Activated CD4-positive, alpha-beta T cell treated with anti-CD3 and anti-CD28 coated beads for 36 hours (primary cell): ENCODE measurements at places on chromosomes 7 and 10. TPM values are rescaled to one million over a fixed set of nuclear protein-coding genes. Genes with fewer than 3 reads are reported as not detected.

DNA sequence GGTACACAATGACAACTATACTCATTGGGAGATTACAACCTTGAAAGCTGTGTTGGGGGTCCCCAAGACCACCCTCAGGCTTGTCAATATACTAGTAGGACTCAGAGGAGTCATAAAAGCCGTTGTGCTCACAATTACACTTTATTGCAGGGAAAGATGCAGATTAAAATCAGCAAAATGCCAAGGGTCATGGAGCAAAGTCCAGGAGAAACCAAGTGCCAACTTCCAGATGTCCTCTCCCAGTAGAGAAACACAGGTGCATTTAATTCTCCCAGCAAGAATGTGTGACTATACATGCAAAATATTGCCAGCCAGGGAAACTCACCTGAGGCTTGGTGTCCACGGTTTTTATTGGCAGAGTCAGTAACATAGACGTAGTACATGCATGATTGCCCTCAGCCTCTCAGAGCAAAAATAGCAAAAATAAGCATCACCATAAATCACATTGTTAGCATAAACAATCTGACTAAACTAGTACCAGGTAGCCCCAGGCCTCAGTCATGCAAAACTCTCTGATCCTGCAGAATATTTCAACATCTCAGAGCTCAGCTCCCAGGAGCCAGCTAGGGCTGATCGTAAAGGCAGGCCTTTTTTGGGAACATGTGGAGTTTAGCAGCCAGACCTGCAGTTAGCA, 50.7 kb downstream of the VIM start:
- peaks cover 2% of the 10 kb centered on the region for H3K4me1 ChIP-seq
- H3K4me3 ChIP-seq = no peak overlapping the region
- no peak overlapping the region for H3K27ac ChIP-seq
- H3K27me3 ChIP-seq = no peaks in the 10 kb centered on the region
- no peaks in the 10 kb centered on the region for H3K36me3 ChIP-seq

DNA sequence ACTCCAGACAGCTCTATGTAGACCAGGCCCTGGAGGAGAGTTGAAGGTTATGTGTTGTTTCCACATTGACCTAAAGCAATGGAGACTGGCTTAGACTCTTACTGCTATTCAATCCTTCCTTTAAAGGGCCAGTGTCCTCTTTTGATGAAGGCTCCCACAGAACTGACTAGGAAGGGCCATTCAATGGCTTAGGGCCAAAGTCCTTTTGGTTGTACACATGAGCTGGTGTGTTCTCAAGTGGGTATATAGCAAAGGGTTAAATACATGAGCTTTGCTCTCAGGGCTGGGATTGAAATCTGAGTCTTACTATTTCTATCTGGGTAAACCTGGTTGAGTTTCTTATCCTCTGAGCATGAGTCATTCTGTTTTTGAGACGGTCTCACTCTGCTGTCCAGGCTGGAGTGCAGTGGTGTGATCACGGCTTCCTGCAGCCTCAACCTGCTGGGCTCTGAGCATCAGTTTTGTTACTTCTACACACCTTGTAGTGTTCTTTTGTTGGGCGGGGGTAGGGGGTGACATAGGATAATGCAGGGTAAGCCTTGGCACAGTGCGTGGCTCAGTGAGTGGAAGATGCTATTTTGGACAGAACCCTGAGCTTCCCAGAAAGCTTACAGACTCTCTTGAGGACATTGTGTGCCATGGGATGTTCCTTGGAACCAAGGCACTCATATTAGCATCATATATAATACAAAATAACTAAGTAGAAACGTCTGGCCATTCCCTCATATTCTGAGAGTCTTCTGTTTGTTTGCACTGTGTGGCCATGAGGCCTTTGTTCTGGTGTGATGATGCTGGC, 90.1 kb downstream of the ABCC2 start:
- peaks cover 72% of the 10 kb centered on the region for H3K27me3 ChIP-seq
- DNase-seq = no peak
- peaks cover 19% of the 10 kb centered on the region for H3K4me1 ChIP-seq
- H3K36me3 ChIP-seq = peaks cover 13% of the 10 kb centered on the region

DNA sequence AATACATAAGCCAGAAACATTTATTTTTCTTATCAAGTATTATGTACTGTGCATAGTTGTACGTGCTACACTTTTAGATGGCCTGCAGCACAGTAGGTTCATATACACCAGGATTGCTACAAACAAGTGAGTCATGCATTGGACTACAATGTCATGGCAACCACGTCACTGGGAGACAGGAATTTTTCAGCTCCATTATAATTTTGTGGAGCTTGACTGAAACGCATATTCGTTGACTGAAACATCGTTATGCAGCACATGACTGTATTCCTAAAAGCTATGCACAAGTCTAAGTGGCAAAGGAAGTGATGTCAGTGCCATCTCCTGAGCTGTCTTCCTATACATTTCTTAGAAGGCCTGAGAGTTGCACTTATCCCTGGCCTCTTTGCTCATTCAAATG, 871.8 kb downstream of the IPMK start:
- H3K4me1 ChIP-seq = no peaks in the 10 kb centered on the region
- no peak overlapping the region for H3K4me3 ChIP-seq
- H3K36me3 ChIP-seq = no peaks in the 10 kb centered on the region
- H3K27ac ChIP-seq = no peak overlapping the region

- peaks cover 2% of the 10 kb centered on the region for H3K4me1 ChIP-seq
- no peaks in the 10 kb centered on the region for H3K27me3 ChIP-seq
- no peak overlapping the region for H3K27ac ChIP-seq
- no peak overlapping the region for H3K4me3 ChIP-seq
- H3K36me3 ChIP-seq = peaks cover 2% of the 10 kb centered on the region
Observed at GRCh38 chr10:21655236-21655635, 121.2 kb downstream of the MLLT10 start.

DNA sequence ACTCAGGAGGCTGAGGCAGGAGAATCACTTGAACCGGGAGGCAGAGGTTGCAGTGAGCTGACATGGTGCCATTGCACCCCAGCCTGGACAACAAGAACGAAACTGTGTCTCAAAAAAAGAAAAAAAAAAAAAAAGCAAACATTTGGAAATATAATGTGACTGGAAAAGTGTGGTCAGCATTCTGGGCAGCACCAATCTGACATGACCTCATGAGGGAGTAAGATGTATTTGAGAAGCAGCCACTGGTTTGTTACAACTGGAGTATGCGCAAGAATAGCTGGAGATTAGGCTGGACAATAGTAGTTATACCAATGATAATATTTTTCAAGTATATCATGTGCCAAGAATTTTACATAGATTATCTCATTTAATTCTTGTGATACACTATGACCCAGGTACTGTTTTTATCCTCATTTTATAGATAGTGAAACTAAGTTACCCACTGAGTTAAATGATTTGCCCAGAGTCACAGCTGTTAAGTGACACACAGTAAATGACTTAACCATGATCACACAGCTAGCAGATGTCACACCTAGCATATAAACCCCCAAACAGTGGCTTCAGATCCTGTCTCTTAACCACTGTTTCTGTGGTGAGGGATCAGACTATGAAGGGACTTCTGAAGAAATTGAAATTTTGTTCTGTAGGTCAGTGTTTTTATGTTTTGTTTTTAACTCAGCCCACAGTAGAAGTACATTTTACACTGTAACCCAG, 11.1 kb downstream of the MCU start:
- H3K27me3 ChIP-seq = no peaks in the 10 kb centered on the region
- no peaks in the 10 kb centered on the region for H3K36me3 ChIP-seq
- DNase-seq = peak; percentile 9
- no peak overlapping the region for H3K27ac ChIP-seq

GRCh38 chr10:22542773-22543172, 171.6 kb downstream of the PIP4K2A start:
- no peak overlapping the region for H3K4me3 ChIP-seq
- H3K27me3 ChIP-seq = no peaks in the 10 kb centered on the region
- peaks cover 70% of the 10 kb centered on the region for H3K36me3 ChIP-seq
- peaks cover 4% of the 10 kb centered on the region for H3K4me1 ChIP-seq

- peaks cover 30% of the 10 kb centered on the region for H3K4me1 ChIP-seq
- peak overlapping the region; percentile 92 for H3K4me3 ChIP-seq
- H3K27ac ChIP-seq = peak overlapping the region; percentile 87
- H3K36me3 ChIP-seq = peaks cover 15% of the 10 kb centered on the region
- H3K27me3 ChIP-seq = no peaks in the 10 kb centered on the region
Observed at GRCh38 chr7:877312-878232, 1.2 kb downstream of the GET4 start.

GRCh38 chr10:121834757-121835156, 93.1 kb downstream of the ATE1 start:
- H3K4me1 ChIP-seq = peaks cover 3% of the 10 kb centered on the region
- no peak overlapping the region for H3K27ac ChIP-seq
- DNase-seq = no peak
- H3K27me3 ChIP-seq = no peaks in the 10 kb centered on the region
- H3K4me3 ChIP-seq = no peak overlapping the region
- H3K36me3 ChIP-seq = peaks cover 49% of the 10 kb centered on the region

DNA sequence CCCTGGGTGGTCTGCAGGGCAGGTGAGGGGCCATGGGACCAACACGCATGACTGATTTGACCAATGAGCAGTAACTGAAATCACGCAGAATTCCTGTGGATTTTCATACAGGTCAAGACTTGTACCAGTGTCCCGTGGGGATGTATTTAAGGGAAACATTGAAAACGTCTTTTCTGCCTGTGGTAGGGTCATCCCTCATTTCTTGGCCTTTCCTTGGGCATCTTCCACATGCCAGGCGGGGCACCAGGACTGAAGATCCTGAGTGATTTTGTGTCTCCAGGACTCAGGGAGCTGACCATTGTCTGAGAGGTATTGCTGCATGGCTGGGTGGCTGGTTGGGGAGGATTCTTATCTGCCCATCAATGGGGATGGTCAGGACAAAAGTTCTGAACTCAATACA, 289.0 kb downstream of the GLRX3 start:
- H3K4me3 ChIP-seq = no peak overlapping the region
- H3K4me1 ChIP-seq = no peaks in the 10 kb centered on the region
- no peak overlapping the region for H3K27ac ChIP-seq
- H3K27me3 ChIP-seq = peaks cover 7% of the 10 kb centered on the region
- DNase-seq = no peak

- no peak for DNase-seq
- no peaks in the 10 kb centered on the region for H3K4me1 ChIP-seq
- H3K27me3 ChIP-seq = no peaks in the 10 kb centered on the region
- H3K27ac ChIP-seq = no peak overlapping the region
- no peaks in the 10 kb centered on the region for H3K36me3 ChIP-seq
Observed at GRCh38 chr7:90761584-90761983, 165.5 kb downstream of the CDK14 start.

DNA sequence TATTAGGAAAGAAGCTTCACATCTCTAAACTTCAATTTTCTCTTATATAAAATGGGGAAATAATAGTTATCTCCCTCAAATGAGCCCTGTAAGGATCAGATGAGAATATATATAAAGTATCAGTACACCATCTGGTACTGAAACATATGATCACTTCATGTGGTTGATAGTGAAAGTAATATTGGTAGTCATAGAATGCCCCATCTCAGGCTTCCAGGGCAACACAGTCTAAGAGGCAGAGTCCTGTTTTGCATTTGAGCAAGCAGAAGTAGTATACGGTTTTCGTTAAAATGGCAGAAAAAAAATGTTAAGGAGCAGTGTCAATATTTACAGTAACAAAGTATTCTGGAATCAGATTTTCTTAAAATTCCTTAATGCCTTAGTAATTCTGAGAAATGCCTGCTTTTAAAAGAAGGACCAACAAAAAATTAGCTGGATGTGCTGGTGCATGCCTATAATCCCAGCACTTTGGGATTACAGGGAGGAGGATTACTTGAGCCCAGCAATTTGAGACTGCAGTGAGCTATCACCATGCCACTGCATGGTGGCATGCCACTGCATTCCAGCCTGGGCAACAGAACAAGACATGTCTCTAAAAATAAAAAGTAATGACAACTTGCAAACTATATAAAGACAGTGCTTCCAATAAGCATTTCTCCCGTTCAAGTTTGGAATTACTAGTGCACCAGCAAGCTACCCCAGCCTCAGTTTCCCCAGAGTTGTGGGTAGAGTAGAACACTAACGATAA, 19.8 kb downstream of the KBTBD2 start:
- H3K4me3 ChIP-seq = no peak overlapping the region
- no peak for DNase-seq
- peaks cover 28% of the 10 kb centered on the region for H3K4me1 ChIP-seq

- H3K27ac ChIP-seq = peak overlapping the region; percentile 53
- no peaks in the 10 kb centered on the region for H3K27me3 ChIP-seq
- H3K4me1 ChIP-seq = peaks cover 26% of the 10 kb centered on the region
- DNase-seq = no peak
Observed at GRCh38 chr10:110373059-110373458, 68.3 kb upstream of the SMNDC1 start.

- no peak overlapping the region for H3K4me3 ChIP-seq
- no peak overlapping the region for H3K27ac ChIP-seq
- DNase-seq = no peak
- H3K4me1 ChIP-seq = no peaks in the 10 kb centered on the region
- no peaks in the 10 kb centered on the region for H3K27me3 ChIP-seq
Observed at GRCh38 chr7:44267719-44268421, 57.5 kb downstream of the CAMK2B start.

- H3K27ac ChIP-seq = no peak overlapping the region
- H3K4me3 ChIP-seq = no peak overlapping the region
- H3K27me3 ChIP-seq = no peaks in the 10 kb centered on the region
- no peak for DNase-seq
Observed at GRCh38 chr10:31426401-31426800, 107.4 kb downstream of the ZEB1 start.

DNA sequence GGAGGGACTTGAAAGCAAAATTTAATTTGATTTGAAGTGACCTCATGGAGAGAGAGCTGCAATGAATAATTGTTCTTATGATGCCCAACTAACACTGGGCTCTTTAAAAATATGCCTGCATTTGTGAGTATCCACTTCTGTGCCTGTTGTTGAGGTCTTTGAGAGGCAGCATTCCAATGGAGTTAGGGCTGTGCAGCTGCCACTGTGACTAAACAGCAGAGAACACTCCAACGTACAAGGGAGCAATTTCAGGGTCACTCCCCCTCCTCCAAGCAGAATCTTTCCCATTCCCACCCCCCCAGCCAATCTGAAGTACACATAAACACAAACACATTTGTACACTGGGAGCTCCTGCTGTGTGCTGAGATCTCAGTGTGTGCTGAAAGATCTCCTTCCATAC, 28.0 kb upstream of the GSAP start:
- no peak overlapping the region for H3K27ac ChIP-seq
- H3K36me3 ChIP-seq = no peaks in the 10 kb centered on the region
- H3K4me1 ChIP-seq = peaks cover 6% of the 10 kb centered on the region

DNA sequence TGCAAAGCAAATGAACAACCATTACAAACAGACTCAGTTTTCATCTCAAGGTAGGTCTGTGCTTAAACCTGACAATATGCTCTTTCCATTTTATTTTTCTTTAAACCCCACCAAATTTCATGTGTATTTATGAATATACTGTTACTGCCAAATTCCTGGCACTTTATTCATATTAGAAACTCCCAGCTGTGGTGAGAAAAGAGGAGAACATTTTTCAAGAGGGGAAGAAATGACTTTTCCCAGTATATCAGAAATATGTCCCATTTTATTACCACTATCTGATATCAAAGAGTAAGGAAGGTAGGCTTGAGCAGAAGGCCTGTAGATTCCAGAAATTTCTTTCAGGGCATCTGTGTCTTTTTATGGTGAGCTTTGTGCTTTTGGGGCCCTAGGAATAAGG, 189.6 kb downstream of the ADAM12 start:
- no peak overlapping the region for H3K27ac ChIP-seq
- H3K27me3 ChIP-seq = no peaks in the 10 kb centered on the region
- no peak overlapping the region for H3K4me3 ChIP-seq
- no peaks in the 10 kb centered on the region for H3K4me1 ChIP-seq
- H3K36me3 ChIP-seq = no peaks in the 10 kb centered on the region

Gene LRRN3
- total RNA-seq = 6.7 TPM

Gene RAB19
- total RNA-seq = 12.8 TPM

Gene EVX1
- total RNA-seq = not detected

Gene CDCA7L
- 86.9 TPM for total RNA-seq

Gene PUS7
- total RNA-seq = 31.9 TPM

Gene SPAM1
- total RNA-seq = not detected

Gene HEPACAM2
- not detected for total RNA-seq

Gene TMEM236
- total RNA-seq = 0.05 TPM
